NCI-H510A (cell line): ENCODE measurements at places on chromosomes 7 and 10.

GRCh38 chr7:94834359-94834758 is 73.0 kb upstream of the PPP1R9A start:
- DNase-seq, result no peak

- DNase-seq, result no peak
Observed at GRCh38 chr7:76191783-76192240, 9.9 kb upstream of the SRRM3 start.

DNA sequence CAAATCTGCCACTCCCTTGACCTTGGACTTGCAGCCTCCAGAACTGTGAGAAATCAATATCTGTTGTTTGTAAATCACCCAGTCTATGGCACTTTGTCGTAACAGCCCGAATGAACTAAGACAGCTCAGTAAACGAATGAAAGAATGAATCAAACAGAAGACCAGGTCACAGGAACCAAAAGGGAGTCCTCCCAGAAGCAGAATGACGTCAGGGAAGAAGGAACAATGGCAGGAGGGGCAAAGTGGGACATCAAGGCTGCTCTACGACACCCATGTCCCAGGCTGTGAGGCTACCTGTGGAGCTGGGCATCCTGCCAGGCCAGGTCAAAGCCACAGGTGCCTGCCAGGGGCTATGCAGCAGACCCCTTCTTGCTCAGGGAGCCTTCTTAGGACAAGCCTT is 267.2 kb upstream of the PFKP start:
- no peak for DNase-seq

DNA sequence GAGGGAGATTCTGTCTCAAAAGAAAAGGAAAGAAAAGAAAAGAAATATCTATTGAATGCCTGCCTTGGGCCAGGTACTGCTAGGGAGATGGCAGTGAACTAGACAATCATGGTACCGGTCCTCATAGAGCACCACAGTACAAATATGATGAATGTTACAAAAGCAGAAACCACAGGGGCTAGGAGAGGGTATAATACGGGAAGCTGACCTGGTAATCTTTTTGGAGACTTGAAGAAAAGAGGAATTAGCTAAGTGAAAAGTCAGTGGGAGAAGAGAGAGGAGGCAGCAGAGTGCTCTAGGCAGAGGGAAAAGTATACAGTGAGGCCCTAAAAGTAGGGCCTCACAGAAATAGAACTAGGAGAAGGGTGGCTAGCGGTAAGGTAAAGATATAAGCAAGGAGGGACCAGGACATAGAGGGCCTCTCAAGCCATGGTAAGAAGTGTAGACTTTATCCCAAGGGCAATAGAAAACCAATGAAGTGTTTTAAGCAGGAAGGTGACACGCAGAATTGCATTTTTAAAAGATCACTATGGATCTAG is 42.8 kb upstream of the WNT8B start:
- DNase-seq, result no peak

GRCh38 chr7:20417260-20417659 is 86.6 kb downstream of the ITGB8 start:
- no peak for DNase-seq

DNA sequence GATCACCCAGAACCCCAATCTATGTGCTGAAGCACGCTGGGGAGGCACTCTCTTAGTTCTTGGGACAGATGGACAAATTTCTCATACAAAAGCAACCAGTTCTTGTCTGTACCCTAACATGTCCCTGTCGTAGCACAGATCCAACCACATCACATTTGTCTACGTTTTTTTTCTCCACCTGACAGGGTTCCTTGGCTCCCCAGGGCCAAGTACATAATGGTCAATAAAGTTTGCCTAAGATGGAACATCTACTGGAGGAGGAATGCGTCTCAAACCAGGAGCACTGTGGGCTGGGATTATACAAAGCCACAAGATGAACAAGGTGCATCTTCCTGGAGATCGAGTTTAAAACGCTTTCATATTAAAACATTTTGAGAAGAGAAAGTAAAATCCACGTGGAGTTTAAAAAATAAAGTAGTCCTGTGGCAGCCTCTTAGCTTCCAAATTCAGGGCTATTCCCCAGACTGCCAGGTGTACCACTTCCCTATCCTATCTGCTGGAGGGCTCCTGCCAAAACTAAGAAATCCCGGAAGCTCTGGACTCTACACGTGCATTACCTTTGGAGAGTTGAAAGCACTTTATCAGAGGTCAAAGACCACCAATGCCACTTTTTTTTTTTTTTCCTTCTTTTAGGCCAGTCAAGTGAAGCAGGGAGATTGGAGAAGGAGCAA is 1.4 kb downstream of the TMEM243 start:
- DNase-seq, result no peak

DNA sequence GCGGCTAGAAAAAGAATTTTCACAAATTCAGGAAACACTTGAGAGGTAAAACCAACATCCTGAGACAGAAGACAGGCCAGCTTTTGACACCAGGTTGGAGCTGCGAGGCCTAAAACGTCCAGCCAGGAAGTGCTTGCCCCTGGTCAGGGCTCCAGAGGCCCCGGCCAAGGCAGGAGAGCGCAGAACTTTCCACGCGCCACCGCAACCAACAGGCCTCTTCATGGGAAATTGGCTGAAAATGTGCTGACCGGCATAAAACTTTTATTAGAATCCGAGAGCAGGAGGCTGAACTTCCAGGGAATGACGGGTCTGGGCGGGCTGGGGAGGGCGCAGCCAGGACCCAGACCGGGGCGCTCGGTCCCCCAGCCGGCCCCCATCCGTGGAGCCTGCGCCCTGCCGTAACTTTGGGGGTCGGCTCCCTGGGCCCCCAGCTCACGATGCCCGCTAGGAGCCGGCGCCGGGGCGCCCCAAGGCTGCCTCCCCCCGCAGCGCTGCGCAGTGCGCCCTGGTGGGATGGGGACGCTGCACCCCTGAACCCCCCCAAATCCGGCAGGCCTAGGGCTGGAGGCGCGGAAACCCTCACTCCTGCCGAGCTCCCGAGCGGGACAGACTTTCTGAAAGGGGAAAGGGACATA is 414.0 kb upstream of the MKI67 start:
- DNase-seq, result no peak

DNA sequence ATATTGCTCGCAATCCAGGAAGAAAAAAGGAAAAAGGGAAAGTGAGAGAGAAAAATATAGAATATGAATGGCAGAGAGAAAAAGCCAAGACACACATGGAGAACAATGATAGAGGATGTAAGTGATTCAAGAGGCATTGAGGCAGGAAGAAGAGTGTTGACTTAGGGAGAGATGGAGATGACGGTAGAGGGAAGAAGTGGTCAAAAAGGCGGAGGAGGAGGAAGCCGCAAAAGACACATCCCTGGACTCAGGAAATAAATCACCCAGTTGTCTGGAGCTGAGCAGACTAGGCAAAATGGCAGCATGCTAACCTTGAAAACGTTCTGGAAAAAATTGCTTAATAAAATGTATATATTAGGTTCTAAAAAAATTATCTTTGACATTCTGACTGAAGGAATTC is 17.7 kb upstream of the GPR37 start:
- no peak for DNase-seq

GRCh38 chr7:139230023-139230422 is 1.0 kb upstream of the UBN2 start:
- no peak for DNase-seq

GRCh38 chr7:40810274-40810673 is 675.5 kb downstream of the SUGCT start:
- DNase-seq, result no peak

DNA sequence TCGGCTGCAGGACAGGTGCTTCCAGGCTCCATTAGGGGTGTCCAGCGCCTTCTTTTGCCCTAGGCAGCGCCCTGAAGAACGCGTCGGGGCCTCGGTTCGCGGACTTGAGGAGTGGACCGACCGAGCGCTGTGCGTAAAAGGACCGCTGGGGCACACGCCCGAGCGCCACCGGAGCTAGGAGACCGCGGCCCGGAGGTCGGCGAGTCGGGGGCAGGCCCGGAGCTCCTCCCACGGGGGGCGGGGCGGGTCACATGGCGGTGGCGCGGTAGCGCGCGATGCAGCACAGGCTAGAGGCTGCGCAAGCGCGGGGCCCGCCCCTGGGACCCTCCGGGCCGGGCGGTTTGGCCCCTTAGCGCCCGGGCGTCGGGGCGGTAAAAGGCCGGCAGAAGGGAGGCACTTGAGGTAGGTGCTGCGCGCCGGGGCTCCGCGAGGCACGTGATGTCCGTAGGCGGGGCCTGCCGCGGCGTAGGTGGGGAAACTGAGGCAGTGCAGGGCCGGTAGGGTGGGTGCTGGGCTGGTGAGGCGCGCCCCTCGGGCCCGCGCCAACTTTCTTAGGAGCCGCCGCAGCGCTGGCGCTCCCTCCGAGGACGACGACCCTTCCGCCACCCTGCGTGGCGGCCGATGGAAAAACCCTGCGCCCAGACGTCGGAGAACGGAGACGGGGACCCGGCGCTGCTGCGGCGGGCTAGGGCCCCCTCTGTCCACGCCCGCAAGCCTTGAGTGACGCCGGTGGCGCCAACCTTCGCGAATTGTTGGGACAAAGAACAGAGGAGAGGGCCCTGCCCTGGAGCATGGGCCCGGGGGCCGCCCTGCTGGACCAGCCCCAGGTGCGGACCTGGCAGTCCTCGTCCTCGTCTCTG is at the start of gene PRXL2A:
Gene PRXL2A (plus strand): TSS at position 310 of the 860 bp plus-strand sequence. CDS start 11,917 bp downstream, outside the sequence.
- peak; percentile 73 for DNase-seq

GRCh38 chr7:55472928-55473725 is 99.2 kb downstream of the VOPP1 start:
- DNase-seq, result no peak

DNA sequence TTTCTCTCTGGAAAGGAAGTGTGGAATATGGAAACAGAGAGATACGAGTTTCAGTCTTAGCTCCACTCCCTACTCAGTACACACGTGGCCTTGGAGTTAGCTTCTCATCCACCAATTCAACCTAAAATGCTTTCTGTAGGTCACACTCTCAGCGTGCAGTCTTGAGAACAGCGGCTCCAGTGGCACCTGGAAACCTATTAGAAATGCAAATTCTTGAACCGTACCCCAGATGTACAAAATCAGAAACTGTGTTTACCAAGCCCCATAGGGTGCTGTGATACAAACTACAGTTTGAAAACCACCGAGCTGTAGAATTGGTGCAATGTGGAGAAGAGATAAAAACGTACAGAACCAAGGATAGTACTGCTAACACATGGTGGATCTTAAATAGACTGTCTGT is 91.1 kb upstream of the SP4 start:
- DNase-seq, result no peak

GRCh38 chr7:55452971-55453370 is 87.8 kb downstream of the LANCL2 start:
- DNase-seq, result no peak

DNA sequence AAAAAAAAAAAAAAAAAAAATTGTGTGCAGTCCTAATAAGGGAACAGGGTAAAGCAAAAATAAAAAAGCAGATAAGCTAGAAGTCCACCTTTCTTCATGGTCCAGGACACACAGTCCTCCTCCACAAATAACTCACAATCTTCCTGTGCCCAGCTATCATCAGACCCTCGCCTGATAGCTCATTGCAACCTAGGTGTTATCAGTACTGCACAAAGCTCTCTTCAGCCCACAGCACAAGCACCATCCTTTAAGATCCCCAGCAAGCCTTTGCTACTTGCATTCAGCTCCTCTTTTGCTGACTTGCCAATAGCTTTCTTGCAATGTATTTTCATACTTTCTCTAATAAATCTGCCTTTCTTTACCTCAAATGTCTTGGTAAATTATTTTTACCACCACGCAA is 5.0 kb downstream of the NDUFA5 start:
- DNase-seq, result no peak

DNA sequence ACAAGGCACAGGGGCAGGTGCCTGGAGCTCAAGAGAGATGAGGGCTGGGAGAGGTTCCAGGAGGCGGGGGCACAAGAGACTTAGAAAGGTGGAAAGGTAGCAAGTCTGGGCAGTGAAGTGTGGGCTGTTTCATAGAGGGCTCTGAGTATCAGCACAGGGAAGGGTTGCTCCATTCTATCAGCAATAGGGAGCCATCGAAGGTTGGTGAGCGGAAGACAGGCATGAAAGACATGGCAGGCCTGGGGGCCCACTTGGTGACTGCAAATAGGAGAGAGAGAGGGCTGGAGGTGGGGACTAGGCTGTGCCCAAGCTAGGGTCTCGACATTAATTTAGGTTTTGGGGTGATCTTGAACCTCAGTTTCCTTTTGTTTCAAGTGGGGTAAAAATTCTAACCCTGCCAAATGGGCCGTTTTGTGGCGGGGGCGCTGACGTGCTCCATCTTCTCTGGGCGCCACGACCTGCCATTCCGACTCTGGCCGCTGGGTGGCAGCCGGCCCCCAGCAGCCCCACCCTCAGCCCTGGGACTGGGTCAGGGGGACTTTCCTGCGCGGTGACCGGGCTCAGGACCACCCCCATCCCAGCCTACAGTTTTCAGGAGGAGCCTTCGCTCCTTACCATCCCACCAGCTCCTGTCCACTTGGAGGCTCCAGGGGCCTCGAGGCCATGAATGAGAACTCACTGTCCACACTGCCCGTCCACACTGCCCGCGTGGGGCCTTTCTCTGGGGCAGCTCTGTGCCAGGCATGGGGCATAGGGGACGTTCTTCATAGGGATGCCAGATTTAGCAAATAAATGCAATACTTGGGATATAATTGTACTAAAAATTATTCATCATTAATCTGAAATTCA is 37.2 kb upstream of the PCBD1 start:
- no peak for DNase-seq

DNA sequence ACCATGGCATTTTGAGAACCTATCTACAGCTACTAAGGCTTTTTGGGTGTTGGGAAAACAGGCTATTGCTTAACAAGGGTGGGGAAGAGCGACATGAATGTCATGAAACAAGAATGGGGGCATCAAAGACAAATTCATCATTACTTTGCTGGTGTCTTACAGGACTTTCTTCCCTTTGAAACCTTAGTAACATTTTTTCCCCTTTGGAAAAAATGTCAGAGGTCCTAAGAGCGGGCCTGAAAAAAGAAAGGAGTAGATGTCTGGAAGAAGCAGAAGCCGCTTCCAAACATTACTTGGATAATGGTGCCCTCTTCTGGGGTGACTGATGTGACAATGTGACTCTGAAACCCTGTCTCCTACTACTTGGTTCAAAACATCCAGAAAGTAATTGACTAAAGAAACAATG is 3.8 kb upstream of the DDX50 start:
- peak; percentile 24 for DNase-seq

- no peak for DNase-seq
Observed at GRCh38 chr10:1567152-1567551, 170.2 kb downstream of the ADARB2 start.

- no peak for DNase-seq
Observed at GRCh38 chr10:120929166-120929565, 78.0 kb downstream of the WDR11 start.

DNA sequence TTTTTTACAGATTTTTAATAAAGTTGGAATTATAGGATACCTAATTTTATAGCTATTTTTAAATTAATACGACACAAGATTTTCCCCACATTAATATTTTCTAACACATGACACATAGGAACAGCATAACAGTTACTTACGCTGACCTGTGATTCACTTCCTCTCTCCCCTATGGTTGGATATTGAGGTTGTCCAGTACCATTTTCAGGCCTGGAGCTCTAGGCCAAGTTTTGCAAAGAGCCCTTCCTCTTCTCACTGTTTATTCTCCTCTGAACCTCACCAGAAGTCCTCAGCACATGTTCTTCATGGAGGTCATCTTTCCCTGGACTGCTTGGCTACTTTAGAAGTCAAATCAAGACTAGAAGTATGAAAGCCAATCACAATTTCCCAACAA is 28.2 kb downstream of the LYZL1 start:
- no peak for DNase-seq

GRCh38 chr7:92260248-92260781 is 14.5 kb downstream of the ANKIB1 start:
- no peak for DNase-seq
